ENCODE measurements at places on chromosomes 4 and X.

DNA sequence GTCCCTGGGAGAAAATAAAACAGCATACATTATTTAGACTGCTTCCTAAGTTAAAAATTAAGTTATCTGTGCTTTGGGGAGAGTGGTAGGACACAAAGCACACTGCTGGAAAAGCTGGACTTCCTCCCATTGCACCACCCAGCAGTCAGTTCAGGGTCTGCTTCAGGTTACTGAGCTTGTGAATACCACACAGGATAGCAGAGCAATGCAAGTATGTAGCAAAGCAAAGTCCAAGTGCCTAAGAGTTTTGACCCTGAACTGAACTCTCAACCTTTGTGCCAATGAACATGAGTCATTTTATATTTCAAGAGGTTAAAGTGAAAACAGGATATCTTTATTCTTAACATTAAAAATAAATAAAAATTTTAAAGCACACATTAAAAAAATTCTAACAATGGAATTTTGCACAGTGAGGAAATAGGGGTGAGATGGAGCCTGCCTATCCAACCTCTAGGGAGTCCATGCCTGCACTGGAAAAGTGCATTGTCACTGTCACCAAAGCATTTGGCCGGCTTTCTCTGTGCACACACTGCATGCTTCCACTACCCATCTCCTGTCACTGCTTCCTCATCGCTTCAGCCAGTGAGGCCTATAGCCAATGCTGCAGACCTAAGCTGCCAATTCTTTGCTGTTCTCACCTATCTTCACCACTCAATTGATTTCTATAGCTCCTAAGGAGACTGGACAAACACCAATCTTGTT, 50.9 kb downstream of the ABCG2 start:
- peak; percentile 45 for DNase-seq

DNA sequence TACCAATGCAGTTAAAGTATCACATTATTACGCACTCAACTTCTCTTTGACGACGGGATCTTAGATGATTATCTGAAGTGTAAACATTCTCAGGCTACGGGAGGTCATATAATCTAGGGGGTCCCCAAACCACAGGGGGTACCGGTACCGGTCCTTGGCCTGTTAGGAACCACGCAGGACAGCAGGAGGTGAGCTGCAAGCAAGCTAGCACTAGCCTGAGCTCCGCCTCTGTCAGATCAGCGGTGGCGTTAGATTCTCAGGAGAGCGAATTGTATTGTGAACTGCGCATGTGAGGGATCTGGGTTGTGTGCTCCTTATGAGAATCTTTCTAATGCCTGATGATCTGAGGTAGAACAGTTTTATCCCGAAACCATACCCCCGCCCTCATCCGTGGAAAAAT, 20.6 kb upstream of the PRR27 start:
- no peak for DNase-seq

DNA sequence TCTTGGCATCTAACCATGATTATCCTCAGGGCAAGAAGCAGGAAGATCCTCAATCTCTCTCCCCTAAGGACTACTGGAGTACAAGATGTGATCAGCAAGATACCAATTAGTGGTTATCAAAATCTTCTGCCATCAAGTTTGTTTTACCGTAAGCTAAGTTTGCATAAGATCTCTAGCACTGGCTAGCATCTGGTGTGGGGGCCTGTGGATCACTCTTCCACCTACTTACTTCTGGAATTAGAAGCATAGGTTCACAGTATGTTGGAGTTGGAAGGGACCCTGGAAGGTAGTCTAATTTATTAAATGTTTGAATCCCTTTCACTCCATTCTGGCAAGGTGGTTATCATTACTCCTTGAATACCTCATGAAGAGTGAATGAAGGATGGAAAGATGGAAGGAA, 93.3 kb upstream of the BANK1 start:
- no peak for DNase-seq

DNA sequence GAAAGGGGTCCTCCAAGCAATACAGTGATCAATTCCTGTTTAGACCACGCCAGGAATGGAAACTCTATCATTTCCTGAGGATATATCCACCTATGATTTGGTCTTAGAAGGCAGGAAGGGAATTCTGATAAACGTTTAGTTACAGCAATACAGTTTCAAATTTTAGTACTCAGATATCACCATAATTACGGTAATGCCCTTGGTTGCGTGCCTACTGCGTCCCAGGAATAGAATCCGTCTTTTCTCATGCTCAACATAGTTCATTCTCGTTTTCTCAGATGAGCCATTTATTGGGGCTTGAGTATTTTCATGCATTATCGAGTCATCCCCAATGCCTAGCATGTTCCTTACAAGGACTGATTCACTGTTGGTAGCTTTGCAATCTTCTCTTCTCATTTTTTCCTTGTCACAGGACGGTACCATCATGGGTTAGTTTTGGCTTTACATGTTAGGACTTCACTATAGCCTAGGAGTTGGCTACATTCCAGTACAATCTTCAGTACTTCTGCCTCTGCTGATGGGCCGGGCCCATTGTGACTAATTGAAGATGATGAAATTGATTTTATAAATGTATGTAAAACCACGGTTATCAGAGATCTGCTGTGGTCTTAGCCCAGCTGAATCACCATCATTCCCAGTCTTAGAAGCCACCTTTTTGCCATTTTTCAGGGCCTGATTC, 4.4 kb upstream of the PRKX start:
- DNase-seq = no peak

- DNase-seq = no peak
Observed at GRCh38 chr4:4268776-4269175, 20.8 kb upstream of the TMEM128 start.

GRCh38 chrX:131791608-131792355, 231.3 kb upstream of the STK26 start:
- no peak for DNase-seq

- DNase-seq = no peak
Observed at GRCh38 chr4:107366900-107367299, 330.8 kb upstream of the DKK2 start.

DNA sequence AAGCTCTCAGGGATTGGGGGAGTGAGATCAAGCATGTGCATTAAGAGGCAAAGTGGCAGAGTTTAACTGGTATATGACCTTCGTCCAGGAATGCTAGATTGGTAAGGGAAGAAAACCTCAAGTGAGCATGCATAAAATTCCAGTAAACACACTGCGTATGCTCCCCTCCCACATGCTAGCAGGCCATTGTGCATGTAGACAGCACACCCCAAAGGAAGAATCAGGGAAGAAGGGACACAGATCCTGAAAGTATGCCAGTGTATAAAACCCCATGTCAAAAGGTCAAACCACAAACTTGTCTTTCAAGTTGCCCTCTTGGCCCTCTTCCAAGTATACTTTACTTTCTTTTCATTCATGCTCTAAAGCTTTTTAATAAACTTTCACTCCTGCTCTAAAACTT, 405.2 kb upstream of the CNKSR2 start:
- DNase-seq = no peak

DNA sequence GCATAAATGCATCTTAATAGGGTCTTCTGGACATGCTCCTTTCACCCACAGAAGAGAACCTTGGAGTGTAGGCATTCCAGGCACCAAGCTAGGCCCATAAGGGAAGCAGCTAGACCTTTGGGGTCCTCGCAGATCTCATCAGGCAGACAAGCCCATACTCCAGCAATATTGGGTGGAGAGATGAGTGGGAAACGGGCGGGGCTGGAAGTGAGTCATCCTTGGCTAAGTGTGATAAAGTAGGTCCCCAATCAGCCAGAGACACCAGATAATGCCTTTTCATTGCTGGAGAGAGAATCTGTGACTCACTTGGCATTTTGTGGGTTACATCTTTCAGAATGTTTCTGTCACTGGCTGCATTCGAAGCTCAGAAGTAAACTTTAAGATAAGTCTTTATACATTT, 133.3 kb upstream of the MBNL3 start:
- no peak for DNase-seq

GRCh38 chr4:36278789-36279188, 2.6 kb upstream of the DTHD1 start:
- no peak for DNase-seq

- no peak for DNase-seq
Observed at GRCh38 chrX:150258463-150259430, 104.4 kb upstream of the MAMLD1 start.

- peak; percentile 48 for DNase-seq
Observed at GRCh38 chr4:128068918-128069317, 7.8 kb downstream of the LARP1B start.

DNA sequence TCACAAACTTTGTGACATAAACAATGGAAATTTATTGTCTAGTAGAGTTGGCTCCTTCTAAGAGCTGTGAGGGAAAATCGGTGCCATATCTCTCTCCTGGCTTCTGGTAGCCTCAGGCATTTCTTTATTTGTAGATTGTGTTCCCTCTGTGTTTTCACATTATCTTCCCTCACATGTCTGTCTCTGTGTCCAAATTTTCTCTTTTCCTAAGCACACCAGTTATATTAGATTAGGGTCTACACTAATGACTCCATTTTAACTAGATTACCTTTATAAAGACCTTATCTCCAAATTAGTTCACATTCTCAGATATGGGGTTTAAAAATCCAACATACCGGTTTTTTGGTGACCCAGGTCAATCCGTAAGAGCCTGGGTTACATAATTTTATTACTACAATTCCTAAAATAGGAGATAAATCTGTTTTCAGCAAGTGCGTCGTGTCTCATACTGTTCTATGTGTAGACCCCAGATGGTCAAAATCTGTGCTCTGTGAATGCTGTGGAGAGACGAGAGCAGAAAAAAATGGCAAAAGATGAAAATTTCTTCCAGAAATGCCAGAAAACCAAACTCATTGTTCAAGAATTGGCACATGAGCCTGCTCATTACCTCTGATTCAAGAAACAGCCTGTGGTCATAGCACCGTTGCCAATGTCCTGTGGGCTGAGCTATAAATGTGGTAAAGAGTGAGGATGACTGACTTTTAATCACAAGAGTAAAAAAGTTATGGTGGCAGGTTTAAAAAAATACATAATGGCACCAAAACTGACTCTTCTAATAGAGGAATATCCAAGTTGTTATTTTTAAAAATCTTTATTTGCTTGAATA, 574.7 kb downstream of the PCDH7 start:
- no peak for DNase-seq

GRCh38 chr4:168723020-168723419, 226.2 kb downstream of the PALLD start:
- no peak for DNase-seq

DNA sequence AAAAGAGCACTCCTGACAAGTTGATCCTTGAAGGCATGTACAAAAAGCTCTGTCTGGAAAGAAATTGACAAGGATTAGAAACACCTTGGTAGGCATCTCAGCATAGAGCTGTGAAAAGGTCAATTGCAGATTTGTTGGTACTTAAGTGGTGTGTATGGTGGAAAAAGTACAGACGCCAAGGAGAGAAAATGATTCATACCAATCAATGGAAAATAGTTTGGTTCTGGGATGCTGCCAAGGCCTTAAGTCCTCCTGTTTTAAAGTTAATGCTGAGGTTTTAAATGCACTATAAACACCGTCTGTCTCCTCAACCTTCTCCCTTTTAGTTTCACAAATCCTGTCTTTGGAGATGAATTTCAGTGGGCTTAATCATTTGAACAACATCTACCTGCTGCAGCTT, 524.1 kb downstream of the IL15 start:
- no peak for DNase-seq

GRCh38 chrX:49264460-49264859, at the start of gene FOXP3:
TSS of gene FOXP3 (minus strand) at chrX:49264710. CDS start at chrX:49258505, 6,205 bp downstream.
- DNase-seq = no peak

- DNase-seq = no peak
Observed at GRCh38 chr4:118711052-118711451, 25.9 kb downstream of the METTL14 start.

DNA sequence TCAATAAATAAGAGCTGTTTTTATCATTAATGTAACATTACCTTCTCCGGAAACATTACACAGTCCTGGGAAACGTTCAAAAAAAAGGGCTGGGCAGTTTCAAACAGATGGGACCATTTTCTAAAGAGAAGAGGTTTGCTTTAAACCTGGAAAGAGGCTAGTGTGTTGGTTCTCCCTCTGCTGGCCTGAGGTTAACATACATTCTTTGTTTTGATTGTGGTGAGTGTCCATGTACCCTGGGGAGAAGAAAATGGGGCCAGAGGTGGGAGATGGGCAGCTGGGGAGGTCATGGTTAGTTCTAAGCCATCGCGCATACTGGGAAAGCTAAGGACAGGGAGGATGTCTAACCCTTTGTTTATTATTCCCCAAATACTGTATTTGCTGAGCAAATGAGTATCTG, 194.7 kb downstream of the CPEB2 start:
- peak; percentile 2 for DNase-seq

DNA sequence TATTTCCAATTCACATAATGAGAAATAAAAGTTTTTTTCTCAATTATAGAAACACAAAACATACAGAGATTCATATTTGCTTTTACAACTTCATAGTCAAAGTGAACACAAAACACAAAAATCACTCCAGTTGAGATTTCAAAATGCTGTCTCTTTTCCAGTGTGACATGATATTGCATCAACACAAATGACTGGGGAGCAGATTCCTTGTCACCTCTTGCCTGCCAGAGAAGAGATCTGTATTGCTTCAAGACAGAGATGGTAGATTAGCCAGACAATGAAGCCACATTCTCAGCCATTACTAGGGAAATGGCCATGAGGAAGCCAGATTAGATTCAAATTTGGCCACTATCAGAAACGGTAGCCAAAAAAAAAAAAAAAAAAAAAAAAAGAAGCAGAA, 2313.1 kb upstream of the AGA start:
- peak; percentile 3 for DNase-seq

DNA sequence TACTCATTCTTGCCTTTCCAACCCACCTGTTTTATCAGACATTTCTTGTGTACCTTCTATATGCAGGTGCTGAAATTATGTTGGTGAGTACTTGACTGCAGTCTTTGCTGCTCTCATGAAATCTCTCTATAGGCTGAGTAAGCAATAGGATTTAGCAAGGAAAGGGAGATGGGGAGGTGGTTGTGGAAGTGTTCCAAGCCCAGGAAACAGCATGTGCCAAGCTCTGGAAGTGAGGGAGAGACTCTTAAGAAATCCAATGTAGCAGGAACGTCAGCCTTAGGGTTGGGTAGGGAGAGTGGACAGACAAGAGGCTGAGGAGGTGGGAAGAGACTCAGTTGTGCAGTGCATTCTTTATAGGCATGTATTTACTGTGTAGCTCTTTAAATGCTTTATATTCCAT, 5.6 kb downstream of the SEPTIN11 start:
- DNase-seq = no peak

GRCh38 chr4:45693746-45694145, 430.1 kb downstream of the GABRG1 start:
- DNase-seq = no peak

DNA sequence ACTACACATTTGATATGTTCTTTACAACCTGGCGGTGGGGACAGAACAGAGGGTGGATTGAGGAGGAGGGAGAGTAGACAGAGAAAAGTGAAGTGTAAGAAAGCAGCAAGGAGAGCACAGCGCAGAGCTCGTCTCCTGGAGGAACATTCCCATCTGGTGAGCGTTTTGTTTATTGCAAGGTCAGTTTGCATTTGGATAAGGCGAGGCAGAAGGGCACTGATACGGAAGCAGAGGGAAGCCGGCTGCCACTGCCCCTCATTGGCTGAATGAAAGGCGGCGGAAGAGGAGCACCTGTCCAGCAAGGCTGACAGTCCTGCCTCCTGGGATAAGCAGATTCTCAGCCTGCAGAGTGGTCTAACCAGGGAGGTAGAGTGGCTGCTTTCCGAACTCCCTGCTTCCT, 83.2 kb downstream of the GPR143 start:
- DNase-seq = no peak
